ENCODE measurements at places on chromosomes 6 and 20.

DNA sequence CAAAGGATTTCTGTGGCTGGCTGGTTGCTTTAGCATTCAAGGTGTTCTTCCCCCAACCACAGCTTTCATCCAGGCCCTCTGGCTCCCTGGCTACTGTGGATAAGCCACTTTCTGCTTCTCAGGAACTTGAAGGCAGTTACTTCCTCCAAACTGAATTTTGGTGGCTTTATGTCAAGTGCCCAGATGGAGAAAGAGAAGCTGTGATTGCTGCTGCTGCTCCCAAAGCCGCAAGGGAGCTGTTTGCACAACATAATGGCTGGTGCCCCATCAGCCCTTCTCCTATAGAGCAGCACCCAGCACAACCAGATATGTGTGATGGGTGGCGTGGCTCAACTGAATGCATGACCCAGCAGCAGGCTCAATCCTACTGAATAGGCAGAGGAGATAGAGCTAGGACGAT is 465.2 kb downstream of the MAFB start:
- DNase-seq, result no peak

GRCh38 chr6:25100288-25100687 is 164.5 kb upstream of the RIPOR2 start:
- DNase-seq, result no peak

DNA sequence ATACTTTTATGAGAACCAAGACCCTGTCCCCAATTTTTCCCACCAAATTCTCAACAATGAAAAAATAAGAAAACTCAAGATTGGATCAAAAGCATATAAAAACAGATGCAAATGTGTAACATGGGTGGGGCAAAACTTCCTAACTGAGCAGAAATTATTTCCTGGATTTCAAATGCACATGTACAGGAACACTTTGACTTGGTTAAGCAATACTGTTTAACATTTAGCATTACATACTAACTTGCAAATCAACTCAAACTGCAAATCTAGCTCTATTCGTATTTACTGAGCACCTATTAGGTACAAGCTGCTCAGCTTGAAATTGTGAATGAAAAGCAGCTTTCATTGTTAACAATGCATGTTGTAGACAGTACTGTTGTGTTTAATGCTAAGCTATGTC is 40.2 kb downstream of the BMP5 start:
- DNase-seq, result no peak

DNA sequence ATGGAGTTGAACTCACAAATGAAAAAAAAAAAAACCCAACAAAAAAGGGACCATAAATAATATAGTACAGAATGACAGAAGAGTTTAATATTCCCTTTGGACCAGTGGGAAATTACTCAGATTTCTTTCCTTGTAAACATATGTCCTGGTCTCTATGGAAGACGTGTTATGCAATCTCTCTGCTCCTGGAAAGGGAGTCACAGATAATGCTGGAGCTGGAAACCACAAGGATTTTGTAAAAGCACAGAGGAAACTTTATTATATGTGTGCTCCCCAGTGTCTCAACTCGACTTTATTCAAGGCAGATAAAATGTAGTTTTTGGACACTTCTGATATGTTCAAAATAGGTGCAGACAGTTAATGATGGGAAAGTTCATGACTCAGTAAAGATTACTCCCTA is 88.1 kb upstream of the ZFP64 start:
- DNase-seq, result no peak

DNA sequence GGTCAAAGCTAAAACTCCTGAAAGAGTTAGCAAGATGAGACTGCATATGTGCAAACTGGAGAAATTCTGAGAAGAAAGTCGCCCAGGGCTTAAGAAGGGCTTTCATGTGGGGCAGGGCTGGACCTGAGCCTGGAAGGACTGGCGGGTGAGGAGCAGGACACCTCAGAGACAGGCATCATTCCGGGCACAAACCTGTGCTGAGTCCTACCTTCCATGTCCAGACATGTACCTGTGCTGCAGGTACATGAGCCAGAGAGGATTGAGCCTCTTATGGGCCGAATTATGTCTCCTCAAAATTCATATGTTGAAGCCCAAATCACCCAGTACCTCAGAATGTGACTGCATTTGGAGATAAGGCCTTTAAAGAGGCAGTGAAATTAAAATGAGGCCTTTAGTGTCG is 171.0 kb downstream of the QRSL1 start:
- DNase-seq, result no peak

DNA sequence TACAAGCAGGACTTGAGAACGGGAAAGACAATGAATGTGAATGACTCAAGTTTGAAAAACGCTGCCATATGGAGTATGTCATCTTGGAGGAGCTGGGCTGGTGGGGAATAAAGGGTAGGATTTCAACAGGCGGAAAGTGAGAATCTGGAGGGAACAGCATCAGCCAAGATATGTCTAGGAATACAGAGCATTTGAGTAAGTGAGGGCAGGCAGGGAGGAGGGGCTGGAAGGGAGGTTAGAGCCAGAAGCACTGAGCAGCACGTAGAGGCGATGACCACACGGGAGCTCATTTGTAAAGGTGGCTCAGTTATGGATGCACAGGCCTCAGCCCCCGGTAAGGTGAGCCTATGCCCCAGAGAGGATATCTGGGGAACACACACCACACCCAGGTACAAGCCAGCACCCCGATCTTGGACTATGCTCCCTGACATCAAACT is 115.1 kb downstream of the ZMYND8 start:
- no peak for DNase-seq

DNA sequence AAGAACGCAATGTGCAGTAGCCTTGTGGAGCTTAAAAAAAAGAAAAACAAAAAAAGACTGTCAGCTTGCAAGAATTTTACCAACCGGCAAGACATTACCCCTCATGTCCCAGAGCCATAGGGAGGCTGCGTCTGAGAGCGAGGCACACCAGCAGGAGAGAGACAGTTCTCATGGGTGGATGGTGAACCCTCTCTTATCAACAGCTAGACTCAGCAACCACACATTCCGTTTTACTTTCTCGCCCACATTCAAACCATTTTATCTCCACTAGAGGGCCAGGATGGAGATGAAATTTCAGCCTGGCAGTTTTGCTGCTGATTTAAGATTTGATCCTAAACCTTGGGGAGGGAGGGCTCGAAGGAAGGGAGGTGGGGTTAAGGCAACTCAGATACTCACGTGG is 247.0 kb downstream of the ATXN1 start:
- peak; percentile 69 for DNase-seq

- DNase-seq, result no peak
Observed at GRCh38 chr6:137363805-137364138, 130.4 kb downstream of the OLIG3 start.

DNA sequence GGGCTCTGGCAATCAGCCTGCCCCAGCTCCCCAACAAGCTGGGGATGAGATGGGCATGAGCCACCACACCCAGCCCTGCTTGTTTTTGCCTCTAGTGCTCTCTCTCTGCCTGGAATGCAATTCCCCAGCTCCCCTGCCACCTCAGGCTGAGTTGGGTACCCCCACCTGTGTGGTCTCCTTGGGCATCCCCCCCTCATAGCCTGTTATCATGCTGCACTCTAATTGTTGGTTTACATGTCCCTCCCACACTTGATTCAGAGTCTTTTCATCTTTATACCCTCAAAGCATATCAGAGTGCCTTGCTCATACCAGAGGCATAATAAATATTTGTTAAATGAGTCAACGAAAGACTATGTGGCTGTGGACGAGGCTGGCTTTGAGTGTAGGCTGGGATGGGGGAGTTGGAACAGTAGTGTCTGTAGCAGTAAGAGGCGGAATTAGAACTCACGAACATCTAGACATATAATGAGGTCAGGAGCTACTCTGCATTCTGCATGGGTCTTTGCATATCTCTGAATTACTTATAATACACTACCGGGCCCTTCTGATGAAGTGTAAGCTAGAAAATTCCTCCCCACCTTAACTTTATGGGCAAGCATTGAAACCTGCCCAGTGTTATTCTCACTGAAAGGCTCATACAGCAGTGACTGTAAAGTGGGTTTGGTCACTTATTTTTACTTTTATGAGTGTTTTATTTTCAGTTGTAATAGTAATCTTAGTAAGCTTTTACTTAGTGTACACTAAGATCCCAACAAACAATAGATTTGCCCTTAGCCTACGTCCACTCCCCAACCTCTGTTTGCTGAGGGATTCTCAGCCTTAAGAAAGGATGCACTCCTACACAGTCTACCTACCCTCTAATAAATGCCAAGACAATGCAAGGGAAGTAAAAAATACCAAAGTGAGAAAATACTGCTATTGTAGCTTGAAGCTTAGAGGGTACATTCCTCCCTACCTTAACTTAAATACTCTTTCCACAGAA is 58.7 kb downstream of the EDN1 start:
- peak; percentile 60 for DNase-seq

- no peak for DNase-seq
Observed at GRCh38 chr6:122484760-122485159, 13.2 kb upstream of the SERINC1 start.

- no peak for DNase-seq
Observed at GRCh38 chr6:82492134-82492533, 128.5 kb downstream of the TPBG start.

- DNase-seq, result no peak
Observed at GRCh38 chr6:159080217-159080976, 35.6 kb upstream of the TAGAP start.

DNA sequence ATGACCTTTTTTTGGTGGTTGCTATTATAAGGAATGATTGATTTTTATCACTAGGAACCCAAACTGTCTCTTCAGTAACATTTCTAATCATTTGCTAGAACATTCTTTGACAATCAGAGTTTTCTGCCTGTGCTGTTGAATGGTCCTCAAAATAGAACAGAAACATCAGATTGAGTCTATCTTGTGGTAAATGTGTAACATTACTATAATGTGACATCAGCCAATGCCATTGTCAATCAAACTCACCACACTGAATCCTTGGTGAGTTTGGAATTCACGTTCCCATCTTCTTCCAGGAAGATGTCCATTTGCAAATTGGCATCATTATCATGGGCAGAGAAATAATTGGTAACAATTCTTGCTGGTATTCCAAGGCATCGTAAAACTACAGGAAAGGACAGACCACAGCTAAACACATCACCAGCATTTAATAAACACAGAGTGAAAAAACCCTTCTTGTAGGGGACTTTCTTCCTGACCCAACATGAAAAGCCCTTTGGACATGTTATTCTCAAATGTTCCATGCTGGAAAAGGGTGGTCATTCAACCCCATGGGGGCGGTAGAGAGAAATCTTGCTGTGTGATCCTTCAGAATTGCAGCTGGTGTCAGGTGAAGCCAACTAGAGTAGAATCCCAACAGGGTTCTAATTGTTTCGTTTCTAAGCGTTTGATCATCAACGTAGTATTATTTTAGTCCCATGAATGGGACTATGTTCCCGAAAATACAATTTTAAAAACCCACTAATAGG is 98.5 kb downstream of the F13A1 start:
- DNase-seq, result peak; percentile 3

- DNase-seq, result peak; percentile 88
Observed at GRCh38 chr6:2353412-2354137, 108.2 kb upstream of the GMDS start.

DNA sequence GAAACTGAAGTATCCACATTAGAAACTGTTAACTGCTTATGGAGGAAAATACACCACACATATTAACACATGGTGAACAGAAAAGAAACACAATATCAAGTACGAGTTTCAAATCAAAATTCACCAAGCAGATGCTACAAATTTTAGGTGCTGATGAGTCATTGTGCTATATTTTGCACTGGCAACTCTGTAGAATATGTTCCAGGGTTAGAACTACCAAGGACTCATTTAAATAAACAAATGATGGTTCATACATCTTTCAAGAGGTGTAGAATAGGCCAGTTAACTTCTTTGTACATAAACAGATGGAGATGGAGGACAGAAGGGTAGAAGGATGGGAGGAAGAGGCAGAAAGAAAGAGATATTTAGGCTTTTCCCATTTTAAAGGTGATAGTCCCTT is 184.9 kb downstream of the ARHGAP18 start:
- DNase-seq, result no peak

DNA sequence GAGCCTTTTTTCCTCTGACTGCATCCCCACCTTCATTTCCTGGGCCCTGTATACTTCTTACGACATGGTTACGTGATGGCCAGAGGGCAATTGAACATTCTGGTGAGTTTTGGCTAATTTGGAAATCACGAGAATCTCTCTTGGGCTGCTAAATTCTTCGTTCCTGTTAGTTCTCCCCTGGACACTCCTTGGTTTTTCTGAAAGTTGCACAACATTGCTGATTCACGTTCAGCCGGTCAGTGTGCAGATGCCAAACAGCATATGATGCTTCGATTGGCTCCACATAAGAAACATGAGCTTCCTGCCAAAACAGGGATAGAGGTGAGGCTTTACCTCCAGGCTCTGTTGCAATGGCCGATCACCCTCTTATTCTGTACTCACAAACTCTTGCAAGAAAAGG is 119.4 kb upstream of the LY86 start:
- no peak for DNase-seq

DNA sequence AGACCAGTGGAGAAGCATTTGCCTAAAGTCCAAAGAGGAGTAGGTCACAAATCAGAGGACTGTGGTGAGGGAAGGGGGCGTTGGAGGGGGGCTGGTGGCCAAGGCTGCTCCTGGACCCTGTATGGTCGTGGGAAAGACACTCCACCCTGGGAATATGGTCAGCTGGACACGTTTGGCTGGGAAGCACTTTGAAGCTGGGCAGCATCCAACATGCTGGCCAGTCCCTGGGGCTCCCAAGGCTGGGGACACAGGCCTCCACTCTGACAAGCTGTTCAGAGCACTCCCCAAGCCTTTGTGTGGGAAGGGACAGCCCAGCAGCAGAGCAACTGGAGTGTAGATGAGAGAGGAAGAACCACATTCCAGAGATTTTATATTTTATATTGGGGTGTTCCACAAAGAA is 203.2 kb downstream of the ANKRD60 start:
- no peak for DNase-seq

GRCh38 chr6:111207141-111207858 is 120.0 kb downstream of the SLC16A10 start:
- peak; percentile 3 for DNase-seq

- DNase-seq, result peak; percentile 44
Observed at GRCh38 chr6:13914351-13914750, 10.4 kb upstream of the RNF182 start.

GRCh38 chr6:49551078-49551865 is 804 bp downstream of the C6orf141 start:
- peak; percentile 38 for DNase-seq

- DNase-seq, result no peak
Observed at GRCh38 chr6:15301179-15302006, 55.5 kb downstream of the JARID2 start.

- DNase-seq, result no peak
Observed at GRCh38 chr20:43799150-43799711, 72.4 kb upstream of the GTSF1L start.

DNA sequence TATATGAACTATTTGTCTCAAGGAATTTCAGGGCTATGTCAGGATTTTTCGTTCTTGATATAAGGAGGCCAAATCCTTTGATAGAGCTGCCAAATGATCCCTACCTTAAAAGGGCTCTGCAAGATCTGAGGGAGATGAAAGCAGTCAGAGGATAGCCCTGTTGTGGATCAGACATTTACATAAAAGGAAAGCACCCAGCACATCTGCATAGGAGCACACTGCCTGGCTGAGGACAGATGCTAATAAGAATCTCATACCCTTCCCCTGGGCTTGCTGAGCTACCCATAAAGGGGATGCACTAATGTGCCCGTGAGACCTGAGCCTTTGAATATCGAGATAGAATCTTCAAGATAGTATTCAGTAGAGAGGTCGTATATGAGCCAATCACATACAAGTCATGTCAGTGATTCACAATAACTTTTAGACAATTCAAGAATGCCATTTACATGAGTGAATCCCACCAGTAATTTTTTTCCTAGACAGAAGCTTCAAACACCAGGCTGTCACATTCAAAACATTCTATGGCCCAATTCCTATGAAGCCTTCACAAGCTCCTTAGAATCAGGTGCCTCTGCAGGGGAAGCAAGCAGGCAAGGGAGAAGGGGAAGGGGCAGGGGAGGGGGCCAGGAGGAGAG is 71.1 kb downstream of the STMND1 start:
- no peak for DNase-seq

GRCh38 chr6:15522427-15522826 is 140.4 kb downstream of the DTNBP1 start:
- peak; percentile 34 for DNase-seq
